Activated naive CD4-positive, alpha-beta T cell treated with anti-CD3 and anti-CD28 coated beads for 36 hours (primary cell): ENCODE measurements at places on chromosomes 3 and 15.
A peak's percentile ranks its signal among the peaks of the same experiment; 100 is the strongest.

DNA sequence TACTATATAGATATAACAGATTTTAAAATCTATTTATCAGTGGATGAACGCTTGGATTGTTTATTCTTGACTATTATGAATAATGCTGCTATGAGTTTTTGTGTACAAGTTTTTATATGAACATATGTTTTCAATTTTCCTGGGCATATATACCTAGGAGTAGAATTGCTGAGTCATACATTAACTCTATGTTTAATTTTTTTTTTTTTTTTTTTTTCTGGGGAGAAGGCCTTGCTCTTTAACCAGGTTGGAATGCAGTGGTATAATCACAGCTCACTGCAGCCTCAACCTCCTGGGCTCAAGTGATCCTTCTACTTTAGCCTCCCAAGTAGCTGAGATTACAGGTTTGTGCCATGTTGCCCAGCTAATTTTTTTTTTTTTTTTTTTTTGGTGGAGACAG lies 9.1 kb downstream of the CIDEC start:
- DNase-seq: no peak

- DNase-seq: peak; percentile 74
These were observed 88.4 kb upstream of the RASGRP1 start for GRCh38 chr15:38652998-38653397.

DNA sequence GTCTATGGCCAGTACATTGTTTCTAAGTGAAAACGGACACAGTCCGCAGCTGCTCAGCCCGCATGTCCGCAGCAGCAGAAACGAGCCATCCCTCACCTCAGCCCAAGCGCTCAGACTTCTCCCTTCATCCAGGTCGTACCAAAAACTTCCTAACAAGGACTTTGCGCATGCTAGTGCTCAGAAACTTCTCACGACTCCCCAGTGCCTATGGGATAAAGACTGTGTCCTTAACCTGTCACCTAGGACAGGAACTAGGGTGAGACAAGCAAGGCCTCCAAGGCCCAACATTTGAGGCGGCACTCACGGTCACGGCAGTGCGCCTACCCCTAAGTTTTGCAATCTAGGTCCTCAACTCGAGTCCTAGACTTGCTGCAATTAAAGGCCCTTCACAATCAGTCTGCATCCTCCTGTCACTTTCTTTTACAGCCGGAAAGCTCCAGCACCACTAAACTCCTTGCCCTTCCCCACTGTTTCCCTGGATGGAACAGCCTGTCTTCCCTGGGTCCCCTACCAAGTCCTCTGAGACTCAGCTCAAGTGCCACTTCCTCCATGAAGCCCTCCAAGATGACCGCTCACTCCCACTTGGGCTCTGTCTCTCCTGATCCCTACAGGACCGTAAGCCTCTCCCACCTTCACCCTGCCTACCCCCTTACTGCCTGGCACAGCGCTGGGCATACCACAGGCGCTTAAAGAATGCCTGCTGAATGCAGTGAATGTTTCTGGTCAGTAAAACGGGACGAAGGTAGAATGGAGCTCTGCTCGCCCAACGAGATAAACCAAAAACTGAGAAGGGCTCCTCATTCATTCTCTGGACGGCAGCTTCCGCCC lies 1.2 kb downstream of the CLN6 start:
- DNase-seq: no peak

DNA sequence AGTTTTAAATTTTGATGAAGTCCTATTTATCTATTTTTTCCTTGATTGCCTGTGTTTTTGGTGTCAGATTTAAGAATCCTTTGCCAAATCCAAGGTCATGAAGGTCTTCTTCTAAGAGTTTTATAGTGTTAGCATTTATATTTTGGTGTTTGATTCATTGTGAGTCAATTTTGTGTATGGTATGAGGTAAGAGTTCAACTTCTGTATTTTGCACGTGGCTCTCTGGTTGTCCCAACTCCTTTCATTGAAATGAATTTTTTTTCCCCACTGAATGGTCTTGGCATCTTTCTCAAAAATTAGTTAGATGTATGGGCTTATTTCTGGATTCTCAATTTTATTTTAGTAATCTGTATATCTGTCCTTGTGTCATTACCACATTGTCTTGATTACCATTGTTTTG lies 57.1 kb upstream of the STRIT1 start:
- DNase-seq: no peak

GRCh38 chr15:57916695-57917094 lies 148.8 kb downstream of the ALDH1A2 start:
- no peak for DNase-seq

GRCh38 chr3:124209426-124209825 lies 217.5 kb upstream of the ROPN1 start:
- DNase-seq: no peak

- no peak for DNase-seq
These were observed 17.3 kb downstream of the AP3S2 start for GRCh38 chr15:89876396-89877082.

GRCh38 chr3:152309535-152310307 lies 41.0 kb downstream of the MBNL1 start:
- no peak for DNase-seq

DNA sequence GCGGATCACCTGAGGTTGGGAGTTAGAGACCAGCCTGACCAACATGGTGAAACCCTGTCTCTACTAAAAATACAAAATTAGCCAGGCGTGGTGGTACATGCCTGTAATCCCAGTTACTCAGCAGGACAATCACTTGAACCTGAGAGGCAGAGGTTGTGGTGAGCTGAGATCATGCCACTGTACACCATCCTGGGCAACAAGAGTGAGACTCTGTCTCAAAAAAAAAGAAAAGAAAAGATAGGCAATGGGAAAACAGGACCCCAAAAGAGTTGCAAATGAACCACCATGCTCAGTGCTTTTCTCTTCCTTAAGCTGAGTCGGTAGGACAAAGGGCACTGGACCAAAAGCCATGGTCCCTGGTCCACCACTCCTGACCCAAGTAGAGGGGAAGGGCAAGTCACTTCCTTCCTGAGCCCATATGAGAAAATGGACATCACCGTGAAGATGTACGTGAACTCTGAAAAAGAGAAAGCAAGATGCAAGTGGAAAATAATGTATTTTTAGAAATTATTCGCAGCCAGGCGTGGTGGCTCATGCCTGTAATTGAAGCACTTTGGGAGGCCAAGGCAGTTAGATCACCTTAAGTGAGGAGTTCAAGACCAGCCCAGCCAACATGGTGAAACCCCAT lies 2.6 kb downstream of the ITGB5 start:
- no peak for DNase-seq

- no peak for DNase-seq
These were observed 18.2 kb upstream of the SACM1L start for GRCh38 chr3:45670991-45671390.

DNA sequence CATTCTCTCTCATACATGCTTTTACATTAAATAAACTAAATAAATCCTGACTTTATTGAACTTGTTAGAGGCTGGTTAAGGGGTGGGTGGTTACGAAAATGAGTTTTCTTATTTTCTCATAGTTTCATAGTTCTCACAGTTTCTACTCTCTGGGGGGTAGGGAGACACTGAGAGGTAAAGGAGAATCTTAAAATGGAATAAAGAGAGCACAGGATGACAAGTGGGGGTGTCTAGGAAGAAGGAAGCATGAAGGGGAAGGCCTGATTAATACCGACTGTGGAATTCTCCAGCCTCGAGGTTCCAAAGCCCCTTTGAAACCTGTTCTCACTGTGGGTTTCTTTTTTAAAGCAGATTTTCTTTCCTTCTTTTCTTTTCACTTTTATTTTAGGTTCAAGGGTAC lies 66.4 kb upstream of the TRA2B start:
- no peak for DNase-seq

GRCh38 chr15:55782901-55783300 lies 39.9 kb upstream of the PRTG start:
- DNase-seq: no peak

- DNase-seq: no peak
These were observed 101.2 kb downstream of the TLE3 start for GRCh38 chr15:69996321-69997160.

GRCh38 chr3:43330981-43331380 lies 44.6 kb downstream of the SNRK start:
- DNase-seq: no peak

- DNase-seq: peak; percentile 8
These were observed 346.7 kb downstream of the IL20RB start for GRCh38 chr3:137304313-137305056.

GRCh38 chr3:147914532-147914931 lies 505.4 kb downstream of the ZIC1 start:
- no peak for DNase-seq

DNA sequence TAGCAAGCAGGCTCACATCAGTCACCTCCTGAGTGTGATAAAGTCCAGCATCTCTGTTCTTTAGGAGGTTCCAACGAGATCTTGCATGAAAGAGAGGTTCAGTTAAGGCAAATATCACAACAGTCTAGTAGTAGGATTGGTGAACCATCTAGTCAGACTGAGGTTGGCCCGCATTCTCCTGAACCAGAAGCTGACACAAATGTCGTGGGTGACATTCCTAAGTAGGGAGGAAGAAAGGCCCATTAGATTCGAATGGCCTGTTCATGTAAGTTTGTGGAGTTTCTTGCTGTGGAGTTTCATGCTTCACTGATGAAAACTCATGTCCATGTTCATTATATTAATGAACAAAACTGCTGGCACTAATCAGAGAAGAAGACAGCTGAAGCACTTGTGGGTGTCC lies 66.7 kb upstream of the XCR1 start:
- DNase-seq: no peak

DNA sequence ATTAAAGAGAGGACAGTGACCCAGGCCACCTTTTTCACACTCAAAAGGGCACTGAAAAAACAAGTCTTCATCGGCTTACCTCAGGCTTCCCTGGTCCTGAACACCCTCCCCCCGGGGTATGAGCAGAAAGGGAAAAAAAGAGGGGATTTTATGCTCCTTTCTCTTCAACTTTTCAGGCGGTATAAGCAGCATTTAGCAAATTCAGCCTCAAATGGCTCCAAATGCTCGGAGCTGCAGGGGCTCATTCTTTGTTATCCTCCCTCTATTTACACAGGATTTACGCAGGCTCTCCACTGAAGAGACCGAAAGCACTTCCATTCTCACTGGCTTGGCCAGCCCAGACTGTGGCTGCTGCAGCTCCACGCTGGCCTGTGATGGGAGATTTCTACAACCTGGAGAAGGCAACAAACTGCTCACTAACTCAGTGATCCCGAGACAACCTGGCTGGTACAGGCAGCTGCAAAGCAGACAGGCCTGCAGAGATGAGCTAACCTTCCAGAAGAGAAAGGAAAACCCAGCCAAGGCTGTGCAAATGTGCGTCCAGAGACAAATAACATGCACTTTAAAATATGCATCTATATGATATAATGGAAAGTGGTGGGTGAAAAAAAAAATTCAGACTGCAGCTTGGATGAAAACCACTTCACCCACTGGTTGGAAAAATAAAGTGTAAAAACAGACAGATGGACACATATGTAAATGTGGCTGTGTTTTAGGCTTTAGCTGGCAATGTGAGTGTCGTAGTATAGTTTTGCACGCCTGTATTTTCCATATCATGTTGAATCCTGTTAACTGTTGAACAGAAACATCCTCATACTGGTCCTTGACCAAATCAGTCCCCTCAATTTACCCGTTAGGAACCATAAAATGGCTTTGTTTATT lies 54.2 kb downstream of the MEIS2 start:
- no peak for DNase-seq
